ENCODE measurements at places on chromosomes 2 and 18.

DNA sequence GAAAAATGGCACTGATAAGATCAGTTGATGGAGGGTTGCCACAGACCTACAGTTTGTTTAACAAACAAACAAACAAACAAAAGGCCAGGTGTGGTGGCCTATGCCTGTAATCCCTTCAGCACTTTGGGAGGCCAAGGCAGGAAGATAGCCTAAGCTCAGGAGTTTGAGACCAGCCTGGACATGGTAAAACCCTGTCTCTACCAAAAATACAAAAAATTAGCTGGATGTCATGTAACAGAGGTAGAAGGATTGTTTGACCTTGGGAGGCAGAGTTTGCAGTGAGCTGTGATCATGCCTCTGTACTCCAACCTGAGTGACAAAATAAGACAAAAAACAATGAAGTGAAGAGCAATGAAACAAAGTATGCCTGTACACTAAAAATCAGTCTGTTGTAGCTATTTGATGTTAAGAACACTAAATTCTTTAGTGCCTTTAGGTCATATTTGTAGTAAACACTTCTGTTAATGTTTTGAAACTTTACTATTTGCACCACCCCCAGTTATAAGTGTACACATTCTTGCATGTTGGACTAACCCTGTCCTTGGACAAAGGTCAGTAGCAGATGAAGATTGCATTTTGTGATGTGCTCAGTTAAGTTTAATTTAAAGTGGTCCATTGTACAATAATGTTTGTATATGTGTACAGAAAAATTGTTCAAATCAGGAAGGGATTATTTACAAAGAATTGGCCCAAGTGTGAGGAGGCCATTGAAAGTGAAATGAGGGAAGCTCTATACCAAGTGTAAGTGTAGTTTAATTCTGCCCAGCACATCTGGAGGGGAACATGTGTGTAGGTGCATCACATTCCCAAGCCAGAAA, 73.9 kb downstream of the KYNU start:
- DNase-seq = no peak

DNA sequence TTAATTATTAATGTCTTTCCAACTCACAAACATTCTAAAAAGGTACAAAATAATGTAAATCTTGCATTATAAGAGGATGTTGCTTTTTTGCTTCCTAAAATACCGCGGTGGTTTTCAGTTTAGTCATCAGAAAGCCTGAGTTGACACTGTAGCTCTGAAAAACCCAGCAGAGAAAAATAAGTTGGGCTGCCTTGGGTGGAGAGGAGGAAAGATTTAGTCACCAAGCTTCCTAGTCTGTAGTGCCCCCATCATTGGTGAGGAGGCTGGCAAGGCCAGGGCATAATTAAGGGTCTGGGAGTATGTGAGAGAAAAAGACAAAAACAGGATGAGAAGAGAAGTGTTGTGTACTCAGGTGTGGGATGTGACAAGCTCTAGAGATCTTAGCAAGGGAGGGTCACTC, 5.7 kb downstream of the PTPRM start:
- DNase-seq = no peak

GRCh38 chr2:203532957-203533658, 2.0 kb downstream of the RAPH1 start:
- DNase-seq = no peak

GRCh38 chr2:226247289-226248275, 552.0 kb downstream of the IRS1 start:
- no peak for DNase-seq

DNA sequence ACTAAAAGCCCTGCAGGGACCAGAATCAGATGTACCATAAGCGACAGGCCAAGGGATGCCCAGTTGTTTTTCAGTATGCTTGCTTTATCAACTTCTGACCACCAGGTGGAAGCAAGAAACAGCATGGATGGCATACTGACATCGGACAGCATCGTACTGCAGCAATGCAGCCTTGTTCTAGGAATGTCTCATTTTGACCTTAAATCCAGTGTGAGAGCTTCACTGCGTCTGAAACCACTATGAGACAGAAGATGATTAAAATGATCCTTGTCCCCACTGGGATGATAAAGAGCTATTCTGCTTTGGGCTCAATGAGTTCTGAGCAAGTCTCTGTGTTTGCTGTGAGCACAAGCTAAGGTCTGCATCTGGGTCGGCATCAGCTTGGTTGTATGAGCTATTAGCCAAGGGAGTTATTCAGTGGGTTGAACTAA, 54.3 kb downstream of the CDK15 start:
- DNase-seq = peak; percentile 28

DNA sequence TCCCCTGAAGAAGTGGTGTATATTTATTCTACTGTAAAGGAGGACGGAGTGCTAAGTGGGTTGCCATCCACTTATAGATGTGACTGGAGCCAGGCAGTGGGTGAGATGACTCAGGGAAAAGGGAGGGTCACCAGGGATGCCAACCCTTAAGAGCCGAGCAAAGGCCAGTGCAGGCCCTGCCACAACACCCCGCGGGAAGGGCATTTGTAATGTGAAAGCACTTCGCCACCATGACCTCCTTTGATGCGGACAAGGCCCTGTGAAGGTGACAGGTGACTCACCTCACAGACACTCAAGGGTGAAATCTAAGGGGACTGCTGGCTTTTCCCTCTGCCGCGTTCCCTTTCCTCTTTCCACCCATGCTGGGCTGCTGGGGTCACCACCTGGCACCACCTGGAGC, 50.2 kb upstream of the MRPL33 start:
- DNase-seq = no peak

- no peak for DNase-seq
These were observed 413.6 kb downstream of the CDH2 start for GRCh38 chr18:27763341-27763740.

DNA sequence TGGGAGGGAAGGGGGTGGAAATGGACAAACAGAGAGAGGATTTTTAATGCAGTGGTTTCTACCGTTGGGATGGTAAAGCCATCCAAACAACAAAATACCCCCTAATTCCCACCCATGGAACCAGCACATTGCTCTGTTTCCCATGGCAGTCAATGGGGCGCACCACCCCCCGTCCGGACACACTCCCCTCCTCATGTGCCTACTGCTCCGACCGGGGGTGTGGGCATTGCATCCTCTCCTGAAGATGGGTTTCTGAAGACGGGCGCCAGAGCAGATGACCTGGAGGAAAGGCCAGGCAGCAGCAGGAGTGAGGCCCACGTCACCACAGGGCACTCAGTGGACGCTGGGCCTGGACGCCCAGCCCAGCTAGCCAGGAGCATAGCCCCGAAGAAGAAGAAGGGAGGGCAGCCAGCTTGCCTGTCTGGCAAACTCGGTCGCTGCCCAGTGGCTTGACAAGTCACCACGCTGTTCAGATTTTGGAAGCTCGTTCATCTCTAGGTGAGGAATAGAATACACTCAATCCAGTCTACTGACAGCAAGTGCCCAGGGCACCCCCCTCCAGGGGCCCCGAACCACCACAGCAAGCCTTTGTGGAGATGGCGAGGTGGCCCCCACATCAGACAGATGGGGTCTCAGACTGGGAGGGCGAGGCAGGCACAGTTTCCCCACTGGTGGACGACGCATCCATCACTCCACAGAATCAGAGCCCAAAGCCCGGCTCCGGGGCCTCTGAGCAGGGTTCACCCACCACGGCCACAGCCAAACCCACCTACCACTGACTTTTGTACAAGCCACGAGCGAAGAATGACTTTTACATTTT, 296.2 kb upstream of the SALL3 start:
- DNase-seq = no peak

GRCh38 chr2:240640939-240641338, 15.7 kb downstream of the GPR35 start:
- no peak for DNase-seq

GRCh38 chr2:106130251-106130998, 63.7 kb downstream of the UXS1 start:
- DNase-seq = no peak

- DNase-seq = no peak
These were observed 95.1 kb downstream of the INSIG2 start for GRCh38 chr2:118183381-118183780.

Measured in T-helper 2 cell treated with Interferon-gamma antibody and Interleukin-4, amounts not matched to agents 5 μg/mL and 100 μg/mL, for 36 hours (primary cell).